ENCODE measurements at places on chromosomes 3 and 15.

- no peak for DNase-seq
Measured at GRCh38 chr15:96362755-96363651, 32.5 kb downstream of the NR2F2 start.

DNA sequence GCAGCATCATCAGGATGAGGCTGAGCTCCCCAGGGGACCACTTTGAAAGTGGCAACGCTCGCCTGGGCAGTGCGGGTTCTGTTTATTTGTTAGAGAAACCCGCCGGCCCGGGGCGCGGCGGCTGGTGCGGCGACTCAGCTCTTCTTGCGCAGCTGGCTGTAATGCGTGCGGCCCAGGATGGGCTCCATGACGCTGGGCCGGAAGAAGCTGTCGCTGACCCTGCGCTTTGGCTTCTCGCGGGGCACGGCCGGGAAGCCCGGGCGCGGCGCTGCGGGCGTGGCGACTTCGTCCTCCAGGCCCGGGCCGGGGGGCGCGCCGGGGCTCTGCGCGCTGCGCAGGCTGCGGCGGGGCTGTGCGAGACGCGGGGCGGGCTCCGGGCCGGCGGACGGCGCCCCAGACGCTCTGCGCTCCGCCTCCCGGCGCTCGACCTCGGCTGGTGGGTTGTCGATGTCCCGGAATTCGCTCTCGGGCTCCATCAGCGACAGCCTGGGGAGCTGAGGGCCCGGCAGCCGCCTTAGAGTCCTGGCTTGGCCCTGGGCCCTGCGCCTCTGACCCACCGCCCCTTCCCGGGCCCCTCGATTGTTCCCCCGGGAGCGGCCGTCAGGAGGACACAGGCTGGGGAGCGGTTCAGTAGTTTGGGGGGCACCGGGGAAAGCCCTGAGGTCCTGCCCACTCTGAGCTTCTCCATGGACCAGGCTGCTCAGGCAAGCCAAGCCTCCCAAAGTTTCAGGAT, 10.3 kb upstream of the KIF7 start:
- peak; percentile 81 for DNase-seq

GRCh38 chr3:98962189-98962930, 60.9 kb upstream of the DCBLD2 start:
- no peak for DNase-seq

GRCh38 chr3:19725000-19725399, 209.0 kb downstream of the EFHB start:
- DNase-seq, result no peak

DNA sequence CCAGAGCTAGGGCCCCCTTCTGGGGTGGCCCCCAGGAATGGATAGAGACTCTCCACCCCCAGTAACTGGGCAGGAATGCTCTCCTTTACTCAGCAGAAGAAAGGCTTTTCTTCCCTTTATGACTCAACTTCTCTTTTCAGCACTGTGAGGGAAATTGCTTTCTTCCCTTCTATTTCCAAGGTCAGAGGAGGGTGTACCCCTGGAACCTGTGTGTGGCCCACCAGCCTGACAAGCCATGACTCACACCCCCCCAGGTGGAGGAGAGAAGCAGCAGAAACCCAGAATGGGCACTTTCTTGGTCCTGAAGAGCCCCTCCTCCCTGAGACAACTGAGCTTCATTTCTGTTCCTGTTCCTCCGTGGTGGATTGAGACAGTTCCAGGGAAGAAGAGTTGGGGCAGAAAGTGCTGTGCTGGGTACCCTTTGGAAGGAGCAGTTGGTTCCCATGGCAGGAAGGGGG, 2.7 kb upstream of the ANKRD63 start:
- no peak for DNase-seq

- DNase-seq, result no peak
Measured at GRCh38 chr3:36408146-36408545, 27.8 kb downstream of the STAC start.

- no peak for DNase-seq
Measured at GRCh38 chr3:33716227-33716626, 1.8 kb downstream of the CLASP2 start.

DNA sequence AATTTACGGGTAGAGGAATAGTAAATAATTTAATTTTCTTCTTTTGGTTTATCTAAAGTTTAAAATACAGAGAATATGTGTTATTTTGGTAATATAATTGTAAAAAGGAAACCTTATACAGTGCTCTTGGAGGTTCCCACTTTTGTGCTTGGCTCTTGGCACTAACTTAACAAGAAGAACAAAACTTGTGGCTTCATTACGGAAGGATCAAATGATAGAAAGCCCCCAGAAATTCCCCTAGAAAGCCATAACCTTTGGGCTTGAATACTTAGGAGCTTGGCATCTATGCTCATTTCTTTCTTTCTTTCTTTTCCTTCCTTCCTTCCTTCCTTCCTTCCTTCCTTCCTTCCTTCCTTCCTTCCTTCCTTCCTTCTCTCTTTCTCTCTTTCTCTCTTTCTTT, 197.5 kb downstream of the SOX2 start:
- no peak for DNase-seq

DNA sequence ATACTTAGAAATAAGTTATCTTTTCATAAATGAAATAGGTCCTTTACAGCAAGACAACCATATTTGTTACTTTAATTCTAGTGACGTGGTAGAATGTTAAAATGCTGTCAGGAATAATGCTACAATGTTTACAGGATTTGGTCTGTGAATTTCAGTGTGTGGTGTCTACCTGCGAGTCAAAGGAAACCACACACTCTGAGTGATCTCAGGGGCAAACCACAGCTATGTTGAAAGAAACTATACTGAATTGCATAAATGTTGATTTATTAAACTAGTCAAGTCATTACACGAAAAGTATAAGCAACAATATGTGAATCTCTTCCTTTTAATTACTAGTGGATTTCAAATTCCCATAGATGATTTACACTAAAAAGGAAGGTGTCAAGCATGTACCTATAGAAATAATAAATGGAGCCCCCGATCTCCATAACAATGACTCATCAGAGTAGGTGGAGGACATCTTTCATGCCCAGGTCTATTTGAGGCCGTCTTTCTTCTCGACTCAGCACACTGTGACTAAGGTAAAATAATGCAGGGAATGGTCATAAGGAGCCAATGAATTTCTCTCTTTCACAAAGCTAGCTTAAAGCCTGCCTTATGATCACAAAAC, 463.0 kb downstream of the ERC2 start:
- no peak for DNase-seq

- no peak for DNase-seq
Measured at GRCh38 chr3:38599886-38600285, 49.6 kb downstream of the SCN5A start.

GRCh38 chr15:33089878-33090757, 104.4 kb downstream of the FMN1 start:
- no peak for DNase-seq

DNA sequence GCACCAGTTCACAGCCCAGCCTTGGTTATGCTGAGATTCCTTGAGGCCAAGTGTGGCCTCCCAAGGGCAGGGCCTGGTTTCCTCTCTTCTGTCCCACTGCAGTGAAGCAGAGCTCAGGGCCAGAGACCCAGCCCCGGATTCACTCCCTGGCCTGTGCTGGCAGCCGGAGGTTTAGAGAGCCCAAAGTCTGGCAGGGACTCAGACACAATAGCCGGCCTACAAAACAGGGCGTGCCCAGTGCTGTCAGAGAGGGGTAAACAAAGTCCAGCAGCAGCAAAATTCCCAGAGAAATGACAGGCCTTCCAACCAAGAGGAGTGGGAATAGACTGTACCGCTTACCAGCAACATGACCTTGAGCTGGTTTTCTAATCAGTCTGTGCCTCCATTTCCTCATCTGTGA, 14.0 kb downstream of the VIPR1 start:
- no peak for DNase-seq

DNA sequence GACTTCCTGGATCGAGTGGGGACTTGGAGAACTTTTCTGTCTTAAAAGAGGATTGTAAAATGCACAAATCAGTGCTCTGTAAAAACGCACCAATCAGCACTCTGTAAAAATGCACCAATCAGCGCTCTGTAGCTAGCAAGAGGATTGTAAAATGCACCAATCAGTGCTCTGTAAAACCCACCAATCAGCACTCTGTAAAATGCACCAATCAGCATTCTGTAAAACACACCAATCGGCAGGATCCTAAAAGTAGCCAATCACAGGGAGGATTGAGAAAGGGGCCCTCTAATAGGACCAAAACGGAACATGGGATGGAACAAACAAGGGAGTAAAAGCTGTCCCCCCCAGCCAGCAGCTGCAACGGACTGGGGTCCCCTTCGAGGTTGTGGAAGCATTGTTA, 587.4 kb upstream of the ALCAM start:
- no peak for DNase-seq

GRCh38 chr3:71511037-71511436, 72.5 kb downstream of the FOXP1 start:
- DNase-seq, result no peak

DNA sequence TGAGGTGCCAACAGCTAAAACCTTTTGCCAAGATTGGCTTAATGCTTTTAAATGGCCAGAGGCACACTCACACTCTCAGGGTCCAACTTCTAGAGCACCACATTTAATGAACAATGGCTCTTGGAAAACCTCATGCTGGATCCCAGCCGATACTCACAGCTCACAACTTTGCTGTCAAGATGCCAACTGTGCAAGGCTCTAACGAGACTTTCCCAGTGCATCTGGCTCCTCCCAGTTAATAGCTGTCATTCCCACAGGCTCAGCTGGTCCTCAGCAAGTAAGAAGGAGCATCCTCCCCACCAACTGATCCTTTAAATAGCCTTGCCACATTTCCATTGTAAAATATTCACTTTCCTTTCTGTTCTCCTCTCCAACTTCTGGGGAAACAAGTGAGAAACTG, 20.3 kb upstream of the FRMD4B start:
- no peak for DNase-seq

- DNase-seq, result no peak
Measured at GRCh38 chr15:59741274-59741906, 52.3 kb upstream of the BNIP2 start.

GRCh38 chr3:168260859-168261258, 165.1 kb upstream of the GOLIM4 start:
- no peak for DNase-seq

DNA sequence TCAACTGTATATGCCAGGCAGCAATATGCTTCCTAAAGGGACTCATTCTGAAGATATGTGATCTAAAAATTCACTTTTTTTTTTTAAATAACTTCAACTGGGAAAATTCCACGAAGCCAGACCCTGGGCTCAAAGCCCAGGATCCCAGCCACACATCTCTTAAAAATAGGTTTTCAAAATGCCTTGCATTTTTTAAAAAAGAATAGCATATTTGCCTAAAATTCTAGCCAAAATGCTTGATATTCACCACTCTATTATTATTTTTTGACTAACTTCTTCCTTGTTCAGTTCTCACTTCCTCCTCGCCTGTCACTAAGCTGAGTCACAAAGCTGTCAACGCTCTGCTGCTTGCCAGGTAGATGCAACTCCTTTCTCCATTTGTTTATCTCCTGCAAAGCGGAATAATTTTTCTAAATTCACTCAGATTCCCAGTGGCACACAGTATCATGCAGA, 28.0 kb upstream of the VGLL4 start:
- no peak for DNase-seq

DNA sequence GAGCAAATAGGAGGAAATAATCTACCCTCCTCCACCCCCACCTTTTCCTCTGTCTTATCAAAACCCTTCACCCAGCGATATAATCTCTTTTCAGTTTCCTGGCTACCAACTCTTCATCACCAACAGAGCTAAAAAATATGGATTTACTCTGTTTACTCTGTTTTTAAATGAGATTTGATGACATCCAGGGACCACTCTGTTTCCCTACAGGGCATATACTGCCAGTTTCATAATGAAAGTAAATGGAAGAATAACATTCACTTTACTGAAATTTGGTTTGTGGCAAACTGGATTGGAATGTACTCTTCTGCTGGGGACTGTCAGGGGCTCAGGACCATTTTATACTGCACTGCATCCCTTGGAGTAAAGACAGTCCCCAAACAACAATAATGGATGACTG, 80.1 kb upstream of the PTX3 start:
- no peak for DNase-seq

GRCh38 chr3:114852966-114853365, 294.1 kb downstream of the ZBTB20 start:
- no peak for DNase-seq
